ENCODE measurements at places on chromosomes 16 and 17.

DNA sequence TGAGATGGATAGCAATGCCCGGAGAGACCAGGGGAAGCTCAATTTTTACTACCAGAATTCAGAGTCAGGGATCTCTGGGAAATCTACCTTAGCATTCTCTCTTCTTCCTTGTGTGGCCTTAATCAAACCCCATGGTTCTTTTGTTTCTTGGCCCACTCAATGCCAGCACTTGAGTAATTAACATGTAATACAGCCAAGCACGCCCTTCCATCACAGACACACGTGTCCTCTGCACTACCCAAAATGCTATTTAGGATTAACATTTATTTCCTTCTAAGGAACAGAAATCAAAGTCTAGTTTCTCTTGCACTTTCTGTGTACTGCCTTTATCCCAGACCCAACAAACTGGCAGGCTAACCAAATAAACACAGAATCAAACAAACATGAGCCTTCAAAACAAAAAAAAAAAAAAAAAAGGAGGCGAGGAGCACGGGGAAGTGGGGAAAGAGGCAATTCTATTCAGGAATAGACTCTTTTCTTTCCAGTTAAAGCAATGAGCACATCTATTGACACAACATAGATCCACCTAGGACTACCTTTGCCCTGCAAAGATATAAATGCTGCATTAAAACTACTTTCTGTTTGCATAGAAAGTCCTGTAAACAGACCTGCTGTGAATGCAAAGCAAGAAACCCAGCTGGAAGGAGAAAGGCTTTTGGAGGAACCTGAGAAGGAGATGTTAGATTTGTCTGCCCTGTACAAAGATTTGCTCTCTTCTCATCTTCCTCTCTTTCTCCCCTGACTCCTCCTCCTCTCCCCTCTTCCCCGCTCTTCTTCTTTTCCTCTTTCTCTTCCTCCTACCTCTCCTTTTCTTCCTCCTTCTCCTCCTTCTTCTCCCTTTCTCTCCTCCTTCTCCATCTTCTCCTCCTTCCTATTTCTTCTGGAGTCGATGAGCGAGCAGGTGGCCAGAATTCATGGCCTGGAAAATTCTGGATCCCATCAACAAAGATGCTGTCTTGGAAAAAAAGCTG lies 294.4 kb downstream of the NPIPA8 start:
- DNase-seq, result no peak

DNA sequence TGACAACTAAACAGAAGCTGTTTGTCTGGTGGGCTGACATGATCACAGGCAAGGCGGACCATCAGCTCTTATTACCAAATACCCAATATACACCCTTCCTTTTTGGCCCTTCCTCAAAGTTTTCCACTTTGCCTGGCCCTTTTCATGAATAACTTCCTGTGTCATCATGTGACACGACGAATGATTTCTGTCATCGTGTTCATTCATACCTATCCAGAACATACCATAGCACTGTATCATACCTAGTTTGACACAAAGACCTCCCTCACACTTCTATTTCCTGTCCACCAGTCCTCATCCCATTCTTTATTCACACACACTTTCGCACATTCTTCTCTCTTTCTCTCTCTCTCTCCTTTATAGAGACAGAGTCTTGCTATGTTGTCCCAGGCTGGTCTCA lies 131.8 kb downstream of the STX8 start:
- no peak for DNase-seq

DNA sequence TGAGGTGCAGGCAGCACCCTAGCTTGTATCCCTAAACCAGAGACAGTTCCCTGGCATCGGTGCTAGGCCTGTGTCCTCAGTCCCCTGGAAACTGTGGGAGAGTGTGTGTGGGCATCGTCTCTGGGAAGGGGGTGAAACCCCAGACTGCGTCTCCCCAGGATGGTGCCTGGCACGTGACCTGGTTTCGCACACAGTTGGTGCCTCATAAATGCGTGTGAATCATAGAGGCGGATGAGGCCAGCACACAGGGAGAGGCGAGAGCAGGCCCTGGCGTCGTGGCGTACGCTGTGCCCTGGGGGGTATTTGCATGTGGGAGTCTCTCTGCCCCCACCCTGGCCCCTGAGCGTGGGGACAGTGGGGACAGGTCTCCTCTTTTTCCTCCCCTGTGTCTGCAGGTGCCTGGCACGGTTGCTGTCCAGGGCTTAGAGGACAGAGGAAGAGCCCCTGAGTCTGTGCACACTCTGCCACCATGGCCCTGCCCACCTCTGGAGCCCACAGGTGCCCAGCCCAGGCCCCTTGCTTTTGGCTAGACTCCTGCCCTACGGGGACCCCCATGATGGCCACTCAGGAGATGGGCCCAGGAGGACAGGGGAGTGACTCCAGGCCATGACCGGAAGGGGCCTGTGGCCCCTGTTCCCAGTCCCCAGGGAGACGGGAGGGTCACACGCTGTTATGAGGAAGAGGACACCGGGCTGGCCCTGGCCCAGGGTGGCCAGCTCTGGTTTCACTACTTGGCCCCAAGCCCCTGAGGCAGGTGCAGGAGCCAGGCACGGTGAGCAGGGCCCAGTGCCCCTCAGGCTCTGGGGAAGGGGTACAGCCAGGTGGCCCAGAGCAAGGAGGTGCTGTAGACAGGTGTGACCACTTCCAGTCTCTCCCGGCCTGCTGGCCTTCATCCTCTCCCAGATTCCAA lies 1.3 kb upstream of the FSCN2 start:
- DNase-seq, result no peak

DNA sequence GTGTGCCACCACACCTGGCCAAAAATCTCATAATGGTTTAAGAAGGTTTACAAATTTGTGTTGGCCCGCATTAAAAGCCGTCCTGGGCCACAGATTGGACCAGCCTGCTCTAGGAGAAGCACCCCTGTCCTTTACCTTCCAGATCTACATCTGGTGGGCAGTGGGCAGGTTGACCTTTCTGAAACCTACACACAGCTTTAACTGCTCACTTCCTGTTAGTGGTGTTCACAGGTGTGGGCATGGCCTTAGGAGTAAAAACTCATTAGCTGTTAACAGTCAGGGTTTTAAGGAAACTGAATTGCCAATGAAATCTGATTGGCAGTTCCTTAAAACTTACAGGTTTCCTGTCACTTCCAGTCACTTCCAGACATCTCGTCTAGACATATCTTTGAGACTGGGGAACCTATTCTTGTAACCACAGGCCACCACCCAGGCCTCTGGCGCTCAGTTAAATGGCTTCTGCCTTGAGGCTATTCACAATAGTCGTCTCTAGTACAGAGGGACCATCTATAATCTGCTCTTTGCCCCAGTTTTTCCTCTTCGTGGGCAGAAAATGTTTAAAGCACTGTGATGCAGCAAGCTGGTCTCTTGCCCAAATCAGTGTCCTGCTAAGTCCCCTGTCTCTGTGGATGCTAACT lies 29.3 kb downstream of the GNGT2 start:
- no peak for DNase-seq

DNA sequence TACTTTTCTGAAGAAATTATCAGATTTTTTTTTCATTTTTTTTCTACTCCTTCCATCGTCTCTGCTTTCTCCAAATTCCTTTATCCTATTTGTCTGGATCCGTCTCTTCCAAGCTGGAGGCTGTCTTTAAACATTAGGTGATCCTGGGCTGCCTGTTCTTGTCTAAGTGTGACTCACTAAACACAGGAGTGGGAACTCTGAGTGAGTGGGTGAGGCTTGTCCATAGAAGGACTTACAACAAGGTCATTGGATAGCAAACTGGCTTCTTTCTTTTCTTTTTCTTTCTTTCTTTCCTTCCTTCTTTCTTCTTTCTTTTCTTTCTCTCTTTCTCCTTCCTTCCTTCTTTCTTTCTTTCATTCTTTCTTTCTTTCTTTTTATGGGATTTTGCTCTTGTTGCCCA lies 18.2 kb downstream of the ALOX15 start:
- DNase-seq, result no peak

- DNase-seq, result no peak
Observed at GRCh38 chr17:64449545-64449944, 630 bp downstream of the MILR1 start.

- DNase-seq, result no peak
Observed at GRCh38 chr16:11131706-11132105, 124.3 kb downstream of the SOCS1 start.

DNA sequence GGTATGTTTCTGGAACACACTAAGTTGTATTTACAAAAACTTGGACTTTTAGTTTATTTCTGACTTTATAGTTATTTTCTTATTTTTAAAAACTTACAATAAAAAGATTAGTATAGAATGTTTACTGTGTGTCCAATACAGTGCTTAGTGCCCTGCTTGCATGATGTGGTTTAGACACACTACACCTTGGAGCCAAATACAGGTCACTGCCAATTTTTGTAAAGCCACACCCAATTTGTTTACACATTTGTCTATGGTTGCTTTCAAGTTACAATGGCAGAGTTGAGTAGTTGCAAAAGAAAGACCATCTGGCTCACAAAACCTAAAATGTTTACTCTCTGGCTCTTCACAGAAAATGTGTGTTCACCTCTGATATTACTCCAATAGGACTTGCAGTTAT lies 807.1 kb downstream of the KCNJ2 start:
- DNase-seq, result no peak

DNA sequence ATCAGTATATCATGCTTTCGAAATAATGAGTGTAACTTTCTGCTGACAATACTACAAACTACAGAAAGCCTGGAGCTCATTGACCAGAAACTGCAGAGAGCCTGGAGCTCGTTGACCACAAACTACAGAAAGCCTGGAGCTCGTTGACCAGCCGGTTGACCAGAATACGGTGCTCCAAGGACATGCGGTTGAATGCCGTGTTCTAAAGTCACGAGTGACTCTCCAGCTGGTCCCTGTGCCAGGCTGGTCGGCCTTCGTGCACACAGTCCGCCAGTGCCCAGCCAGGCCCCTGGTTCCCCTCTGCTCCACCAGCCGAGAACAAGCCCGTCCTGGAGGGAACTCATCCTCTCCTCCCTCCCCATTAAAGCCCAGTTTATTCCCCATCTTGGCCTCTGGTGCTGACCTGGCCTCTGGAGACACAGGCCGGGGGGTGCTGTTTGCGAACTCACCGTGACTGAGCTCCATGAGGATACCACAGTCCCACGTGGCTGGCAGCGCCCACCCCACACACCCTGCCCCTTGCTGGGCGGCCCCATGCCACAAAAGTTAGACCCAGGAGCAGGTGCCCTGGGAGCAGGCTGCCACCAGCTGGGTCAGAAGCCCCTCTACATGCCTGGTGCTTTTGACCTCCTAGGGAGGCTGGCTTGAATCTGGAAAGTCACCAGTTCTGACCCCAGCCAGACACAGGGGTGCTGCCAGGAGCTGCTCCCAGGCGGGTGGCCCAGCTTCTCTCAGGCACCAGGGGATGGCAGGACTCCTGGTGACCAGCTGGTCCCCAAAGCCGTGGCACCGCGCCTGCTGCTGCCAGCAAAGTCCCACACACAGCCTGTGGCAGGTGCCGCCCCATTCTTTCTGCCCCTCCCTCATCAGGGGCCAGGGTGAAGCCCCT lies 15.5 kb upstream of the CDH15 start:
- no peak for DNase-seq

GRCh38 chr17:37485938-37486570 lies 3.6 kb upstream of the DUSP14 start:
- DNase-seq, result no peak

DNA sequence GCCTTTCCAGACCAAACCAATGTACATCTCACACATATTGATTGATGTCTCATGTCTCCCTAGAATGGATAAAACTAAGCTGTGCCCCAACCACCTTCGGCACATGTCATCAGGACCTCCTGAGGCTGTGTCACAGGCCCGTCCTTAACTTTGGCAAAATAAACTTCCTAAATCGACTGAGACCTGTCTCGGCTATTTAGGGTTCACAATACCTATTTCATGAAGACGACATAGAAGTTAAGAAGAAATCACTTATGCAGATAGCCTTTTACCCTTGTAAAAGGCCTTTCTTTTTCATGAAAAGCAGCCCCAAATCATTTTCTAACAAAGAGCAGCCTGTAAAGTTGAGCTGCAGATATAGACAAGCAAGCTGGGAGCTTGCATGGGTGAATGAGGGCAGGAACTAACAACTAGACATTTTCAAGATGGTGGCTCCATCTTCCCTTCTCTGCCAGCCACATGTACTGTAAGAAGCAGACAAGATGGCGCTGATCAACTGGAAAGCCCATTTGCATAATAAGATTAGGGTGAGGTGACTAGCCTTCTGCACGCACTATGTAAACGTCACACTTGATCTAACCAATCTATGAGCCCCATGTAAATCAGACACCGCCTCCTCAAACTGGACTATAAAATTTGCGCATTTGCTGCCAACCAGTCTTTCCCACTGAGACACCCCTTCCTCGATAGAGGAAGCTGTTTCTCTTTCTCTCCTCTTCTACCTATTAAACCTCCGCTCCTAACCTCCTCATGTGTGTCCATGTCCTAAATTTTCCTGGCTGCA lies 4.7 kb upstream of the KDM8 start:
- DNase-seq, result no peak
